ENCODE measurements at places on chromosomes 2 and 18.

- no peak for DNase-seq
Observed at GRCh38 chr18:36294031-36294430, 3.5 kb upstream of the FHOD3 start.

DNA sequence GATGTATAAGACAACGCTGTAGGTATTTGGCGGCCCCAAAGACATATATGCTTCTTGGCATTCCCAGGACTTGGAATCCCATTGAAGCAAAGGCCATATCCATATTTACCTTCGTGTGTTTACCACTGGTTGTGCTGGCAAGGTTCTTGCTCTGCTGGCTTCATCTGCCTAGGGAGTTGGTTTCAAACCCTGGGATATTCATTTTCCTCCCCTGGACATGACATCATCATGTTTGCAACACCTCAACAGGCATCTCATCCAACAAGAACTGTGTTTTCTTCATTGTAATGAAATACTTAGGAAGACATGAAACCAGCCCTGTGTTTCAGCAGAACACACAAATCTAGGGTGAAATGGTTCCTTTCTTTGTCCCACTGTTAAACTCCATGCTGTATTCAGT, 77.9 kb upstream of the PHLPP1 start:
- no peak for DNase-seq

DNA sequence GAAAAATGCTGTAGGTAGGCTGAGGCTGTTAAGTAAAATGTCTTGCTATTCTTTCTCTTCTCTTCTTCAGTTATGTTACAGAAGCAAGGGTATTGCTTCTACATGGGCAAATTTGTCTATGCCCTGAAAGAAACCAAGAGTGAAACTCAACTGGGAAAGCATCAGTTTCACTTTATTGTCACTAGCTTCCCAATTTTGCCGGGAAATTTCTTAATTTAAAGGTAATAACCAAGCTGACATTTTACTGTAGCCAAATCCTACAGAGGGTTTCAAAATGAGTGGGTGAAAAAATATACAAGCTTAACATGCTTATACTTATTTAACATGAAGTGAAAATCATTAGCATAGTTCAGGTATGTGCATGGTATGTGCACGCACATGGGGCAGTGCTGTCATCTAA, 3.2 kb downstream of the TANK start:
- no peak for DNase-seq

GRCh38 chr2:165576409-165577154, 107.1 kb downstream of the CSRNP3 start:
- DNase-seq: no peak

- no peak for DNase-seq
Observed at GRCh38 chr2:232652505-232652851, 19.1 kb downstream of the EFHD1 start.

GRCh38 chr2:150903461-150903860, 358.2 kb downstream of the RBM43 start:
- DNase-seq: no peak

DNA sequence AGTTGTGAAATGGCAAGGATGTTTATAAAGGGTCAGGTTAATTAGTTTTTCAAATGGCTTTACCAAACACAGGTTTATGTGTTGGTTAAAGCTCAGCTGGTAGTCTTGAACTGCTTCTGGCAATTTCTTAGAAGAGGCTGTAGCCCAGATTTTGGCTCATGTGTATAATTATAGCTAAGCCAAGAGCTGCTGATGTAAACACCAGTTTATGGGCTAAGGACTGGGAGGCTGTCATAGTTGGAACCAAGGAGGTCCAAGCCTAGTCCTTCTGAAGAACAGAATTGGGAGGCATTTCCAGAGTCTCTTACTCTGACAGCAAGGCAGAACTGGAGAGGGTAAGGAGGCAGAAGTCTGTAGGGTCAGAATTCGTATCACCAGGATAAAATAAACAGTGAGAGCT, 25.4 kb downstream of the UBE2E3 start:
- no peak for DNase-seq

DNA sequence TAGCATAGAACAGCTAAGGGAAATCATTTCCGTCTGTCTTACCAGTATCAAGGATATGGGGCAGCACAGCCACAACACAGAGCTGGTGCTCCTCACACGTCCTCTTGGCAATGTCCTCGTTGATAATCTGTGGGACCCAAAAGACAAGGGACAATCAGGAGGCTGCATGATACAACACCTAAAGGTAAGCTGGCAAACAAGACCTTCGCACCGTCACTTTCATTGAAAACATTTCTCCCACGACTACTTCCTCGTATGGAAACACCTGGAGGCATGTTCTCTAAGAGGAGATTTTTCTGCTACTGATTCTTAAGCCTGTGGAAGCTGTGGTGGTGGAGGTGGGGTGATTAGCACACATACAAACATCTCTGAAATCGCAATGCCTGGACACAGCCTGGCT, 23.7 kb downstream of the PDIA6 start:
- no peak for DNase-seq

GRCh38 chr2:8515864-8516533, 165.9 kb upstream of the ID2 start:
- DNase-seq: no peak

GRCh38 chr18:63189817-63190216, 129.8 kb downstream of the BCL2 start:
- no peak for DNase-seq

- peak; percentile 61 for DNase-seq
Observed at GRCh38 chr2:161223139-161223732, 63.0 kb downstream of the TANK start.

- no peak for DNase-seq
Observed at GRCh38 chr2:4354164-4354563, 650.8 kb downstream of the DCDC2C start.

DNA sequence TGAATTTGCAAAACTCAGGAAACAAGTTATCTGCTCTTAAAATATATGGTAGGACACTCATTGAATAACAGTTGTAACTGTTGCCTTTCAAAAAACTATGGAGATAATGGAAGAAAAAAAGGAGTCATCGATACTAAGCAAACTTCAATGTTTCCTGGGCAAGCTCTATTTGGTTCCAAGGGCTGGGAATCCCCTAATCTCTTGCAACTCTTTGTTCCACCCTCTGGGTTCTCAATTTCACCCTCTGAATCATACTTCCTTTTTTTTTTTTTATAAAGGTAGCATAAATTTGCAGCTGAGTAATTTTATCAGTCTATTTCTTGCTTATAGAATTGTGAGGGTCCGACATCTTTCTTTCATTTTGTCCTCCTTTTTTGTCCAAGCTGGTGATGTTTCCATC, 36.7 kb downstream of the SLC9A4 start:
- DNase-seq: no peak

GRCh38 chr2:165594231-165594934, 124.9 kb downstream of the CSRNP3 start:
- DNase-seq: no peak

Measured in CD4-positive, alpha-beta T cell (primary cell).